CD4-positive, alpha-beta T cell treated with Interleukin-10 for 1 hour (primary cell): ENCODE measurements at places on chromosomes 4 and X.

- DNase-seq: no peak
Observed at GRCh38 chr4:24858026-24858425, 54.8 kb downstream of the CCDC149 start.

- DNase-seq: no peak
Observed at GRCh38 chr4:15459706-15460105, 10.0 kb upstream of the CC2D2A start.

DNA sequence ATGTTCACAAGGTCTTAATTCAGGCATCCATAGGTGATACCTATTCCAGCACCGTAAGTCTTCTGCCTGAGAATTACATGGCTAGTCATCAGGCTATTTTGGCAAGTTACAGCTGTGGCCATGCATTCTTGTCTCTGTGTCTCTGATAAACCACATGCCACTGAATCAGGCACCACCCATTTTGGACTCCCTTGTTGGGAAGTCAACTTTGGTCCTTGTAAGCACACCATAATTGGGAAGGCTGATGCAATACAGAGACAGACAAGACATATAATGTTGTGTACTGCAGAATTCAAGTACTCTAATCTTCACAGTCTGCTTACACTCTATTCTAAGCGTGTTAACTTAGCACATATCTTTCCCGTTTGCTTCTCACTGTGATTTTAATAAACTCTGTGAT is 483.7 kb upstream of the FTHL17 start:
- no peak for DNase-seq

DNA sequence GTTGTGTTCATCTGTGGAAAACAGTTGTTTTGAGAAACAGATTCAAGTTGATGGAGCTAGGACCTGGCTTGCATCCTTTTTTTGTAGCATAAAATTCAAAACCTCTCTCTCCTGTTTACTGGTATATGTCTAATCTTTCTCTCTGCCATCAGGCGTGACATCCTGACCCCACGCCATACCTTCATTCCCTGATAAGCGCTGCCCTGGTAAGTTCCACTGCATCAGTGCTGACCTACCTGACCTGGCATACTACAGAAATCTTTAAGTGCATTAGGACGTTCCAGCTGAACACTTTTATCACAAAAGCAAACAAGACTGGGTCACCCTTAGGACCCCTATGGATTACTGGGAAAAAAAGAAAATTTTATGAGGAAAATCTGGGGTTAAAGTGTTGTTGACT is 230.7 kb downstream of the SHROOM3 start:
- DNase-seq: no peak

- no peak for DNase-seq
Observed at GRCh38 chr4:26568446-26568994, 15.4 kb upstream of the TBC1D19 start.

- no peak for DNase-seq
Observed at GRCh38 chr4:38694330-38694729, 30.3 kb downstream of the KLF3 start.

- no peak for DNase-seq
Observed at GRCh38 chr4:158376106-158376840, 145.4 kb upstream of the RXFP1 start.

- DNase-seq: no peak
Observed at GRCh38 chr4:90958256-90958895, 831.2 kb downstream of the CCSER1 start.

- no peak for DNase-seq
Observed at GRCh38 chr4:153541456-153542096, 75.4 kb downstream of the TMEM131L start.

GRCh38 chr4:104986306-104986705 is 160.4 kb upstream of the TET2 start:
- no peak for DNase-seq

GRCh38 chr4:3176367-3177229 is 72.4 kb upstream of the MSANTD1 start:
- no peak for DNase-seq

DNA sequence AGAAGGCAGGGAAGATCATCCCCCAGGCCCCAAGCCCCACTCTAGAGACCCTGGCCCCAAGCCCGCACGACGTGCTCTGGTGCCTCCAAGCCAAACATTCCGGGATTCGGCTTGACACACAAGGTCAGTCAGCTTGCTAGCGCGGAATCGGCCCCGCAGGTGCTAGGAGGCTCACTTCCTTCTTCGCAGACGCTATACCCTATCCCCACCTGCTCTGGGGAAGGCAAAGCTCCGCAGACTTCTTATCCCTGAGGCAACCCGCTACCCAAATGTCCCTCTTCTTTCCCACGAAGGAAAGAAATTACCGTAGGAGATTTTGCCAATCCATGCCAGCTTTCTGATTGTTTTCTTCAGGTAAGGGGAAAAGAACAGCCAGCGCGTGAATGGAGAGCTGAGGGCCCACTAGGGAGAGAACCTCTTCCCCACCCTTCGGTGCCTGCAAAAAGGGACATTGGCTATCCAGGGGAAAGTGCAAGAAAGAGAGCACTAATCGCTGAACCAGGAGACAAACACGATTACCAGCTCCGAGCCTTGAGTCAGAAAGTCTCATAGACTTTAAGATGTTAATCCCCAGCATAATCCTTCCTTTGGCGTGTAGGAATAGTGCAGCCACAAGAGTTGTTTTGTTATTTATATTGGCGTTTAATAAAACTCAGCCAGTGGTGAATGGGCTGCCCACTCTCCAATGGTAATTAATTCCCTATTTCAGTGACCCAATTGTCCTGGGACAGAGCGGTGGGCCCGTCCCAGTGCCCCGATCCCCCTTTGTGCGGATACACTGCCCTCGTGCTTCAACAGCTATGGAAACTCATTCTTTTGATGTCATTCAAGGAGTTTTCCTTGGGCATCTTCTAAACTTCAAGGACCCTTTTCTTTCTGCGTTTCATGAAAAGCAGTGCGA is 5.4 kb upstream of the NEUROG2 start:
- no peak for DNase-seq

- no peak for DNase-seq
Observed at GRCh38 chr4:11429699-11430045, 978 bp upstream of the HS3ST1 start.

DNA sequence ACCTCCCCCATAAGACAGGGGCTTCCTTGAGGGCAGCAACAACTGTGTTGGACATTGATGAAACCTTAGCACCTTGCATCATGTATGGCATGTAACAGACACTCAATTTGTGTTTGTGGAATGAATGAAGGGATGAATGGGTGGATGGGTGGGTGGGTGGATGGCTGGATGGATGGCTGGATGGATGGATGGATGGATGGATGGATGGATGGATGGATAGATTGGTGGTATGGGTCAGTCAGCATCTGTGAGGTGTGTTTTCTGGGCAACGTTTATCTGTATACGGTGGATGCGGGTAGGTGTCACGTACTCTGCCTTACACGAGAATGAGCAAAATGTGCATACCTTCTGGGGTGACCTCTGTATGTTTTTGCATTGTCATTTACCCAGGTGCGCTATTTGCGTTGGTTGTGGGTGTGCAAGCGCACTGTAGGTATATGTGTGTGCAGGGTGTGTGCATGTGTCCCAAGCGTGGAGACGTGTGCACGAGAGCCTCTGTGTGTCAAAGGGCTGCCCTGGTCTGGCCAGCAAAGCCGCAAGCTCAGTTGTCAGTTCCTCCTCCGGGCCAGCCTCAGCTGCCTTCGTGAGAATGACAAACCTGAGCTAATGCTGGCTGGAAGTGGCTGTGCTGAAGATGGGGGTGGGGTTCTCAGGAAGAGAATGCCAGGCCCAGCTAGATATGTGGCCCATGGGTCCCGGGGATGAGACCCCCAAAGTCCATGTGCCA is 26.5 kb downstream of the ELF4 start:
- no peak for DNase-seq

DNA sequence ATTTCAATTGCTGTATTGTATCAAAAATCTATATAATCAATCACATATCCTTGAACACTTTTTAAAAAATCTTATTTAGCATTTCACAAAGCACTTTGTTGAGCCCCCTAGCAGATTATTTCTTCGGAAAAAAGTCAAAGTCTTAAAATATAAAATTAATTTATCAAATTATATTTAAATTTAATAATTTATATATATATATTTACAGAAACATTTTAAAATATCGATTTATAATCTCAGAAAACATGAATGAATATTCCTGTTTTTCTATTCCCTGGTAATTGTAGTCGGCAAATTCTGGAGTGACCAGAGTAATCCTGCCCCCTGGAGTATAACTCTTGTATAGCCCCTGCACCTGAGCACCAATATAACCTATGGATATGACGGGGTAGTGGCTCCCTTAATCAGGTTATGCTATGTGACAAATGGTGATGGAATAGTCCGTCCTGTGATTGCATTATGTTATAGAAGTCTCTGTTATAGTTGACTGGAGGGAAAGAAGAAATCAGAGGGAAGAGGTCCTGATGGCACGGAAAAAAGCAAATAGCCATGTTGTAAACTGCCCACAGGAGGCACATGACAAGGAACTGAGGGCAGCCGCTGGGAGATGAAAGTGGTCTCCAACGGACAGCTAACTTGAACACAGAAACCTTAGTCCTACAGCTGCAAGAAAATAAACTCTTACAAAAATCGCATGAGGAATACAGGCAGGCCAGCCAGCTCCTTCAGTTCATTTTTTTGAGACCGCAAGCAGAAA is 1092.3 kb downstream of the ARAP2 start:
- DNase-seq: no peak

DNA sequence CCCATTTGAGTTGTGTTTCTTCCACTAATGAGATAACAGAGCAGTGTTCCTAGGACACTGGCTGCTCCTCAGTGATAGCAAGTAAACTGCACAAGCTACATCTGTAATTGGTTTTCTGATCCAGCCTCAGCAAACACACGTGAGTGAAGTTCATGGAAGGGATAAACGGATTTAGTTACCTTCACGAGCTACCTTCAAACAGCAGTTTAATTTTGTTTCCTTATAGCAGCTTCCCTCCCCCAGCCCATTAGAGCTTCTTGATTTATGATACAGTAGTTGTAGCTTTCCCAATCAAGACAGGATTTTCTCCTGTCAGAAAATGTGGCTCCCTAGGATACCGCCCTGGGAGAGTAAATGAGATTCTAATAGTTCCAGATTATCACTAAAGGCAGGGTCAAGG is 634.2 kb upstream of the FAT1 start:
- DNase-seq: no peak

DNA sequence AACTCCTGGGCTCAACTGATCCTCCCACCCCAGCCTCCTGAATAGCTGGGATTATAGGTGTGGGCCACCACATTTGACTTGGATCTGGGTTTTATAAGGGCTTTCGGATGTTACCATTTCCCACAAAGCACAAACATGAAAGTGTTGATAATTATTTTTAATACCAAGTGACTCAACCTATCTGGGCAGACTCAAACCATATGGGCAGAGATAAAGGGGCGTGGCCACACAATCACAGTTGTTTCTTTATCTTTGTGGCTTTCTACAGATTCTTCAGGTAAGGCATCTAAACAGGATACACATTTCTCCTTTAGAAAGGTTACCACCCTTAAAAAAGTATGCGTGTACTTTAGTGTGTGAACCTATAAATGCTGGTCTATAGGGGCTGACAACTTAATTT is 122.5 kb downstream of the ZNF827 start:
- no peak for DNase-seq

GRCh38 chr4:17875402-17876070 is 64.8 kb downstream of the NCAPG start:
- no peak for DNase-seq

- DNase-seq: no peak
Observed at GRCh38 chr4:152156442-152156841, 379.4 kb downstream of the FBXW7 start.

- no peak for DNase-seq
Observed at GRCh38 chr4:14787894-14788293, 214.4 kb upstream of the CPEB2 start.

DNA sequence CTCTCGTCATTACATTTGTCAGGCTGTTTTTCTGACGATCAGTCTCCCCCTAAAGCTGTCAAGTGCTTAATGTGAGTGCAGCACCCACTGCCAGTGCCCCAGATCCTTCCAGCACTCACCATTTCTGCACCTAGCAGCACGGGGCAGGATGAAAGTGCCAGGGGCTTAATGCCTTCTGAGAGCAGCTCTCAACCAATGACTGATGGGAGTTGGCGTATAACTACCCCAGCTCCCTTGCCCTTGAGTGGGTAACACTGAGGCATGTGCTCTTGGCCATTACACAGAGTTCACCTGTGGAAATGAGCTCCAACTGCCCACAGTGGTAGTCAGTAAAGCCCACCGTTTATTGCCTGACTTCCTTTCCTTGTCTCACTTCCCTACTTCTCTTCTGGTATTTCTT is 226.2 kb upstream of the BCOR start:
- no peak for DNase-seq

DNA sequence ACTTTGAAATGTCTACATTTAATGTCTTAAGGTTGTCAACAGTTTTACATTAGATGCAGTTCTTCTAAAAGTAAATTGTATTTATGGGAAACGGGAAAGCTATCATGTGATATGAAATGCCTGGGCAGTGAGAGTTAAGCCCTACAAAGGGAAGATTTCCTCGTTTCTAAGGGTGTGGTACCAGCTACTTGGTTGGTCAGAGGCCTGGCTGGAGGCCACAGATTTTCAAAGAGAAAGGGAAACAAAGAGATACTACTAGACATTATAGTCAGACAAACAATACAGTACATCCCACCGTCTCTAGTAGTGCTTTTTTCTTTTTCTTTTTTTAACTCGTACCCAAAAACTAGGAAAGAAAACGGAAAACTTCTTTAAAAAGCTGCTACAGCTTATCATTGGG is 467.8 kb downstream of the PCDH7 start:
- no peak for DNase-seq

GRCh38 chr4:52103319-52103718 is 52.2 kb downstream of the SPATA18 start:
- DNase-seq: no peak

- DNase-seq: no peak
Observed at GRCh38 chr4:154822775-154823174, 41.7 kb downstream of the RBM46 start.

GRCh38 chr4:163380703-163381102 is 37.0 kb downstream of the NPY5R start:
- no peak for DNase-seq

DNA sequence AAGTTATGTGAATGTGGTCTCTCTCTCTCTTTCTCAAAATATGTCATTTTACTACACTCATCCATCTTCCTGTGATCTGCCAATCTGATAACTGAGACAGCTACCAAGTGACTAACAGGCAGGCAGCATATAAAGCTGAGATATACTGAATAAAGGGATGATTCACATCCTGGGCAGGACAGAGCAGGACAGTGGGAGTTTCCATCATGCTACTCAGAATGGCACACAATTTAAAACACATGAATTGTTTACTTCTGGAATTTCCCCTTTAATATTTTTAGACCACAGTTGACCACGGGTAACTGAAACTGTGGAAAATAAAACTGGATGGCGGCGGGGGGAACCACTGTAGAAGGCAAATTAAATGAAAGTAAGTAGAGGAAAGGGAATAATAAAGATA is 58.6 kb upstream of the DCTD start:
- DNase-seq: no peak
